T-helper 9 cell (primary cell): ENCODE measurements at places on chromosomes 5 and 9.

- no peak for DNase-seq
These were observed 5.7 kb downstream of the B4GALT7 start for GRCh38 chr5:177605667-177606066.

- no peak for DNase-seq
These were observed 170.1 kb upstream of the ADCY2 start for GRCh38 chr5:7225826-7226225.

DNA sequence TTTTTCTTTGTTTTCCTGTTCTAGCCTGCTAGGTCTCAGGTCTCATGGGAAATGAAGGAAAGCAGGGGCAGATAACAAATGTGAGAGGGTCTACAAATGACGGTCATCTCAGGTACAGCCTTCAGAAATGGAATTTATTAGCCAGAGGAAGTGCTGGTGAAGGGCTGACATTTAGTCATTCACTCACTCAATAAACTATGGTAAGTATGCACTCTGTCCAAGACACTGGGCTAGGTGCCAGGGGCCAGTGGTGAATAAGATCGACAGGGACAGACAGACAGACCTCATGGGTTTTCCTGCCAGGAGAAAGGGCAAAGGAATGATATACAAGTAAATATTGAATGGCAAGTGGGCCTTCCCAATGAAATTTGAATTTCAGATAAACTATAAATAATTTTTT lies 6.3 kb downstream of the PDE6A start:
- no peak for DNase-seq

DNA sequence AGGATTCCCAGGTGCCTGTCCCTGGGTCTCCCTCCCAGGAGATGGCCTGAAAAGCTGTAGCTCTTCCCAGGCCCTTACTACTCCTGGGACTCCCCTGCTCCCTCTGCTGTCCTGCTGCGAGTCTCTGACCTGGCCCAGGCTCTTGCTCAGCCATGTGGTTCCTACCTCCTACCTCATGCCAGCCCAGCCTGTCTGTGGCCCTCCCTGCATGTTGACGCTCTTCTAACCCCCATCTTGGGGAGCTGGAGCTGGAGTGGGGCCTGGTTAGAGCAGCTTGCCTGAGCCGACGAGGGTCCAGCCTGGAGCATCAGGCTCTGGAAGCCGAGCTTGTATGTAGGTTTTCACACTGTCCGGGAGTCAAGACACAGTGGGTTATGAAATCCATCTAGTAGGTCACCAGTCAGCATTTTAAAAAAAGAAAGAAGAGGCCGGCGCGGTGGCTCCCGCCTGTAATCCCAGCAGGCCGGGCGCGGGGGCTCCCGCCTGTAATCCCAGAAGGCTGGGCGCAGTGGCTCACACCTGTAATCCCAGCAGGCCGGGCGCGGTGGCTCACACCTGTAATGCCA lies 244.4 kb downstream of the FANCC start:
- no peak for DNase-seq

DNA sequence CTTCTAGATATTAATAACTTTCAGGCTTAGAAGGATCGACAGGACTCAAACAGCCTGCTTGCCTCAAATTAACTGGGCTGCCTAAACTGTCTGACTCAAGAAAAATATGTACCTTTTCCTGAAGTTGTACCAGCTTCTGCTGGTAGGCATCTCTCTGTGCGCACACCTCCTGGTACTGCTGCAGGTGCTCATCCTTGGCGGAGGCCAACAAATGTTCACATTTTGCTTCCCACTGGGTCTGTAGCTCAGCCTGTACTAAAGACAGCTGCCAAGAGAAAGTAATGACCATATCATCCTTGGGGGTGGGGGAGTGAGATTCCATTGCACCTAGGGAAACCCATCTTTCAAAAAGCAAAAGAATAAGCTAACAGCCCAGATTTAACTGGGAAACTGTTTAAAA lies 22.5 kb downstream of the SLC31A2 start:
- no peak for DNase-seq

DNA sequence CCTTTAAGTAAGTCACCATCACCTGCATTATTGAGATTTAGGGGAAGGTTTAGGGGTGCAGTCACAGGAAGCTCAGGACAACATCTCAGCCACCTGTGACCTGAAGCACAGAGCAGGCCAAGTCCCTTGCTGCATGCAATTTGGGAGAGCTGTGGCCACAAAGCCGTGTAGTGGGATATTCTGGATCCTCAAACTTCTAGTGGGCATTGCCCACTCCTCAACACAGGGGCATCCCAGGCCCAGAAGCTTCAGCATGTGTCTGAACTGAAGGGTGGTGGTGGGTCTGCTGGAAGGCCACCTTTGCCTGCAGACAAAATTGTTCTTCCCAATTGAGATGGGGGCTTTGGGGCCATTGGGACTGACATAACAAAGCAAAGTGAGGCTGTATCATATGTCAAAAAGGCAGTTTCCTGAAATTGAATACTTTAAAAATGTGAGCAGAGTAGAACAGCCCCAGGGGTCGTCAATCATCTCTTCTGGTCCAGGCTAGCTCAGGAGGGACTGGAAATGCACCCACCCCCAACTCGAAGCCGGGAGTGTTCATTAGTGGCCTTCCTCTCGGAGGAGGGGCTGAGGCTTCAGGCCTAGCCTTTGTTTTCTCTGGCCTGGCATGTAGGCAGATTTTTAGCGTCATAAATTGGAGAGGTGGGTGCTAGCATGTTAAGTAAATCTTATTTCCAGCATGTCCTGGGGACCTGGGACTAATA lies 2.8 kb upstream of the GADD45G start:
- DNase-seq: no peak

GRCh38 chr9:127676638-127677037 lies 30.1 kb upstream of the CFAP157 start:
- no peak for DNase-seq

DNA sequence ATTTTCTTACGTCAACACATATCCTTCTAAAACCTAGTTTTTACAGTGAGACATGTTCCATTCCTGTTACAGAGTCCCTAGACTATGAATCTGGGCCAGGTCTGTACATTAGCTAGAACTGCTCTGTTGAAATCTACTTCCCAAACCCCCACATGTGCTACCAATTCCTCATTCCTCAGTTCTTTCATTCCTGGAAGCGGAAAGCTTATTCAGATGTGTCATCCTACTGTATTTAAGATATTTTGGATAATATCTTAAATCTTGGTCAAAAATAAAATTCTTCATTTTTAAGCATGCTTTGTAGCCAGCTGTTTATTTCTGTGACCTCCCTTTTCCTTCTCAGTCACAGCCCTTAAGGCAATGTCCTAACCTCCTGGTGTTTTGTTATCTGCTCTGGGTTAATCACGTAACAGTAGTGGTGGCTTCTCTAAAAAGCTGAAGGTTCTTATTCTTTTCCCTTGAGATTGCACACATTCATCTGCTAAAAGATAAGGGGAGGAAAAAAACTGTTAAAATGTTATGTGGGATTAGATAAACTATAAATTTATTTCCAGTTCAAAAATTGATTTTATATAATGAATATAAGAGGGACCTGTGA lies 35.6 kb downstream of the GLRX start:
- DNase-seq: no peak

DNA sequence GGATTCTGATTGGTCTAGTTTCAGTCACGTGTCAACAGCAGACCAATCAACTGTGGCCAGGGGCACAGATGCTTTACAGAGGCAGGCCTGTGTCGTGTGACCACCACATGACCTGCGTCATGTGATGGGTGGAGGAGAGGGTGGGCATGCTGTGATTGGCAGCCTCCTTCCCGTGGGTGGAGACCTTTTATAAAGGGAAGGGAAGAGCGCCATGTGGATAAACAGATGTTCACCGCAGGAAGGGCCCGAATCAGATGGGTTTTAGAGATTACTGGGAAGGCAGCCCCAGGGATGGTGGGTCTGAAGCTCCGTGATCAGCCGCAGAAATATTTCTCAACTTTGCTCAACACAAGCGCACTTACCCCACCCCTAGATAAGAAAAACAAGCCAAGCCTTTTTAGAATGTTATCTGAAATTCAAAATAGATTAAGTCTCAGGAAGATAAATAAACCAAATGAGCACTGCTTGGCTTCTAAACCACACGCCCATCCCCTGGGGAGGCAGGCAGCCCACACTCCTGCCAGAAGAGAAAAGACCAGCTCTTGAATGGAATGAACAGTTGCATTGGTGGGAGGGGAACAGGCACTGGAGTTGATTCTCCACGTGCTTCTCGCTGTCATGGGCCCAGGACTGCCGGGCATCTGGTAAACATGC lies 43.6 kb downstream of the ROPN1L start:
- DNase-seq: no peak

- no peak for DNase-seq
These were observed 428.1 kb downstream of the EFNA5 start for GRCh38 chr5:107242411-107243219.

DNA sequence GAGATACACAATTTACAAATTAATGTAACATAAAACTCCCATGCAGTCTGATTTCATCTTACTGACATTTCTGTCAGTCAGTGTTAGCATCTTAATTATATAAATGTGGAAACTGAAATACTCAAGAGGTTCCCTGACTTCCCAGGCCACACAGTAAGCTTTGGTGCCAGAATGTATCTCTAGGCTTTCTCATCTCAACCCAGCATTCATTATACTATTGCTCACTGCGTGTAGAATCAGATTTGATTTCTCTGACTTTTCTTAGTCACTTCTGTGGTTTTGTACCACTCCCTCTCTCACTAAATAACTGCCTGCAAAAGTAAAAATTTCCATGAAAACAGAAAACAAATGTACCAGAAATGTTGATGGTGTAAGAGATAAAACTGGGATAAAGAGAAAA lies 31.7 kb upstream of the CDKN2B start:
- no peak for DNase-seq

GRCh38 chr9:131253891-131254491 lies 22.3 kb downstream of the FAM78A start:
- DNase-seq: no peak

DNA sequence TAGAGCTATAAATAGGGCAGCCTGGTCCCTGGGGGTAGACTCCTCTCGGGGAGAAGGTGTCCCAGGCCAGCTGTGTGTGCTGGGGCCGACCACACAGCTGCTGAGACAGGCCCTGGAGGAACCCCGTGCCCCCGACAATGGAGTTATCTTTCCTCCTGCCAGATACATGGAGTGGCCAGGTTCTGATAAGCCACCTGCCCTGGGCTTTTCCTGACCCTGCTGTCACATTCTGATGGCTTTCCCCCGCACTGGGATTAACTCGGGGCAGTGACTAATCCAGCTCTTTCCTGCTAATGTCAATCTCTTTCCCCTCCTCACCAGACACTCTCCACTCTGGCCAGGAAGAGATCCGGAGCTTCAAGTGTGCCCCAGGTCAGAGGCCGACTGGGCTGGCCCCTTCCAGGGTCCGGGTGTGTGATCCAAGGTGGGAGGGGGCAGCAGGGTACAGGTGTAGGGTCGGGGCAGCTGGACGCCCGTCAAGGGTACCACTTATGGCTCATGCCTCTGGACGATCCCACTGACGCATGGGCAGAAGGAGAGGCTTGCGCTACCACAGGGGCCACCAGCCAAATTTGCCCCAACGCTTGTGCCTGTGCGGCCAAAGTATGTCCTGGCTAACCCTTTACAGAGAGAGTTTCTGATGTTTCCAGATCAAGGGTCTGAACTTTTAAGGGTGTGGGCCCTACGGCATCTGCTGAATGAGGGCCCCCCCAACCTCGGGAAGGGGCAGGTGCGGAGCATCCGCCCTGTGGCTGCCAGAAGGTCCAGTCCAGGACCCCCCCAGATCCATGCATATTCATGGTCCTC lies 20.6 kb upstream of the COL5A1 start:
- no peak for DNase-seq

DNA sequence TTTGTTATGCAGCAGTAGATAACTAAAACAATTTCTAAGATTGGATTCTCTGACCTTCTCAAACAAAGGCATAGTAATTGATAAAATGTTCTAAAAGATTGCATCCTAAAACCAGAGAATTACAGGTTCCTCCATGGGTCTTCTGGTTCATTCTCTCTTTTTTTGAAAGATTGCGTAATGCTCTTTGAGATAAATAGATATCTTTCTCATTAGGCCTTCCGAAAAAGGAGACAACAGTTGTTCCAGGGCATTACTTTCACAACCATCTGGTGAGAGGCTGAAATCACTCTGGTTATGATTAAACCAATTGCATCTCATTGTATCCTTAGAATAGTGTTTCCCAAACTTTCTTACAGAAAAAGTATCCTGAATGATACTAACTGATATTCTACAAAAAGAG lies 174.7 kb upstream of the NREP start:
- DNase-seq: no peak

DNA sequence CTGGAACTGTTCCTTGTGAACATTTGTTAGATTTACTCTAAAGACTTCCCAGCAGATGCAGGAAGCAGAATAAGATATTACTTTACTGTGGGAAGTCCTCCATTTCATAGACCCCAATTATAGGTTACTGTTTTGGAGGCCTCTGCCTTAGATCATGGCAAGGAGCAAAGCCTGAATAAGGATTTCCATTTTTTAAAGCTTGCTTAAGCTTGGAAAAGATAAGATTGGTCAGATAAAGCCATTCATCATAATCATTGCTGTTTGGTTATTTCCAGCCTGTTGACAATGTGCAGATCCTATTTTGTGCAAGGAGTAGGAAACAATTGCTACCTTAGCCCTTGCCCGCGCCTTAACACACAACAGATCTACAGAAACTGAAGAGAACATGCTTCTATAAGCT lies 129.5 kb upstream of the ITGA1 start:
- DNase-seq: no peak

DNA sequence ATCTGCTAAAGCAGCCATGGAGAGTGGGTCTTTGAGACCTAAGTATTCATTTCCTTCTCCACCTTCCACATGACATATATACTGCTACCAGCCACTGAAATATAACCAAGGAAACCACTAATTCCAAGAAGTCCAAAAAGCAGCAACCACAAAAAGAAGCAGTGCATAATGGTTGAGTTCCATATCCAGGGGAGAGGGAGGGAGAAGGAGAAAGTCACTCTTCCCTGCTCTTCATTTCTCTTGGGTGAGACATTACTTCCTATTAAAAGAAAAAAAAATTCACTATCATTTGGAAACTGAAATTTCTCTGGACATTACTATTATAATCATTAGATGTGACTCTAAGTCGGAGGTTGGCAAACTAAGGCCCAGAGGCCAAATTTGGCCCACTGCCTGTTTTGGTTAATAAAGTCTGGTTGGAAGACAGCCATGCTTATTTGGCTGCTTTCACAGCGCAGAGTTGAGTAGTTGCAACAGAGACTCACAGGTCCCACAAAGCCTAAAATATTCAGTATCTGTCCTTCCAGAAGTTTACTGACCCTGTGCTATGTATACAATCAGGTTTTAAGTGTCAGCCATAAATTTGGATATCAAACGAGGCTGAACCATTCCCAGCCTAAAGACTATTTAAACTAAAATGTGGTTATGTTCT lies 168.6 kb downstream of the MPDZ start:
- DNase-seq: no peak

DNA sequence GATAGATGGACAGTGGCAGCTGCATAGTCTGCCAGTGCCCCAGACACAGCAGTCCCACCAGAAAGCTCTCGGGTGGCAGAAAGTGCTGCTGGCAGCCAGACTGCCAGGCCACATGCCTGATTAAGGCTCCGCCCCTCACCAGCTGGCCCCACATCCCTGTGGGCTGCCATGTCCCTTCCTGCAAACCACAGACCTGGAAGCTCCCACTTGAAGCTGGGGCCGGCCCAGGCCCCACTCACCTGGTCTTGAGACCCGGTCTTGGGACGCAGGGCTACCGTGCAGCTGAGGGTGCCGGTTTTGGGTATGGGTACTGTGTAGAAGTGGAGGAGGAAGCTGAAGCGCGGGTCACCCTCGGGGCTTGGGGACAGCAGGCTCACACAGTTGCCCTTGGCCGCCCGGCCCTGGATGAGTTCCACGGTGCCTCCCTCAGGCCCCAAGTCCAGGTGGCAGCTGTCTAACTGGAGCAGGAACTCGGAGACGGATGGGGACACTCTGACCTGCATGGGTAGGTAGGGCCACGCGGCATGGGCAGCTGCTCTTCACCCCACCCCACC lies 15.3 kb downstream of the FPGS start:
- DNase-seq: no peak

- DNase-seq: no peak
These were observed 67.5 kb upstream of the ACTBL2 start for GRCh38 chr5:57550132-57550531.
